Breast epithelium (tissue), 4 donors: ENCODE measurements at places on chromosomes 16 and 17.

- no peak for DNase-seq
Observed at GRCh38 chr16:89547291-89547690, 13.2 kb upstream of the RPL13 start.

- DNase-seq, result no peak
Observed at GRCh38 chr16:56852401-56852730, 12.6 kb upstream of the SLC12A3 start.

DNA sequence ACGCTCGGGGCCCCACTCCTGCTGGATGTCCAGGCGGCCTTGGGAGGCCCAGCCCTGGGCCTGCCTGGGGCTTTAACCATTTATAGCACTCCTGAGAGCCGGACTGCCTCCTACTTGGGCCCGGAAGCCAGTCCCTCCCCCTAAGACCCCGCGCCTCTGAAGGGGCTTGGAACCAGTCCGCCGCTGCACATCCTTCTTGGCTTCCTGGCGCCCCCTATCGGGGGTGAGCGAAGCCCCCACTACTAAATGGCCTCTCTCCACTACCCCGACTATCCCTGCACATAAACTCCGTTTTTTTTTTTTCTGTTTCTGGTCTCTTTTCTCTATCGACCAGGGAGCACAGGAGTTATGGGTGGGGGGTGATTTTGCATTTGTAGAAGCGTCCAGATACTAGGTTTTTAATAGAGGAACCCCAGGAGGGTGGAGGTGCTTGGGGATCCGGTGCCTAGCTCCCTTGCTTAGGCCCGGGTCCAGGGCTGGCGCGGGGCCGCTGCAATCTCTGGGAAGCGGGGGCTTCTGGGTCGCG lies 633 bp upstream of the NOL3 start:
- DNase-seq, result no peak

- DNase-seq, result no peak
Observed at GRCh38 chr17:773467-774312, 8.4 kb downstream of the GLOD4 start.

GRCh38 chr17:66548158-66548557 lies 245.7 kb downstream of the PRKCA start:
- DNase-seq, result no peak
